Suppressor macrophage treated with lipopolysaccharide for 1 hour (primary cell): ENCODE measurements at places on chromosomes 13 and 19.
A peak's percentile ranks its signal among the peaks of the same experiment; 100 is the strongest.

- no peak for DNase-seq
These were observed 41.7 kb upstream of the EEF1AKMT1 start for GRCh38 chr13:20815464-20815863.

DNA sequence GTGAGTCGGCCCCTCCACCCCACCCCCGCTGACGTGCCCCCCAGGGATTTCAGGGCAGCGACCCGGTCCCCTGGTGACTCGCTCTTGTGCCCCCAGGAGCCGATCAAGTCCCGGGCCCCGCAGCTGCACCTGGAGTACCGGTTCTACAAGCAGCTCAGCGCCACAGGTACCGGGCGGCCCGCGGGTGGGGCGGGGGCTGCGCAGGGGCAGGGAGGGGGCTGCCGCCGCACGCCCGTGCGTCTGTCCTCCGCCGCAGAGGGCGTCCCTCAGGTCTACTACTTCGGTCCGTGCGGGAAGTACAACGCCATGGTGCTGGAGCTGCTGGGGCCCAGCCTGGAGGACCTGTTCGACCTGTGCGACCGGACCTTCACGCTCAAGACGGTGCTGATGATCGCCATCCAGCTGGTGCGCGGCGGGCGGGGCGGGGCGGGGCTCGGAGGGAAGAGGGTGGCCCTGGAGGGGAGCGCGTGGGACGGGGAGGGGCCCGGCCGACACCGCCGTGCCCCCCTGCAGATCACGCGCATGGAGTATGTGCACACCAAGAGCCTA lies 37.1 kb downstream of the BTBD2 start:
- no peak for DNase-seq

GRCh38 chr13:28753208-28753892 lies 34.6 kb upstream of the SLC46A3 start:
- peak; percentile 81 for DNase-seq

- DNase-seq = peak; percentile 81
These were observed 121.7 kb downstream of the FNDC3A start for GRCh38 chr13:49097374-49097773.

- DNase-seq = no peak
These were observed 7.1 kb upstream of the TOMM40 start for GRCh38 chr19:44883922-44884321.

DNA sequence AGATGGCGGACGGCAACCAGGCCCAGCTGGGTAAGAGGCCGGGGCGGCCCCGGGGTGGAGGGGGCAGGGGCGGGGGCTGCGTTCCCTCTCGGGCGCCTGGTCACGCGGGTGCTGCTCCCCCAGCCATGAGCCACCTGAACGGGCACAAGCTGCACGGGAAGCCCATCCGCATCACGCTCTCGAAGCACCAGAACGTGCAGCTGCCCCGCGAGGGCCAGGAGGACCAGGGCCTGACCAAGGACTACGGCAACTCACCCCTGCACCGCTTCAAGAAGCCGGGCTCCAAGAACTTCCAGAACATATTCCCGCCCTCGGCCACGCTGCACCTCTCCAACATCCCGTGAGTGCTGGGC lies 11.1 kb downstream of the PTBP1 start:
- no peak for DNase-seq

- peak; percentile 78 for DNase-seq
These were observed 103.5 kb upstream of the SPRY2 start for GRCh38 chr13:80444240-80445015.

DNA sequence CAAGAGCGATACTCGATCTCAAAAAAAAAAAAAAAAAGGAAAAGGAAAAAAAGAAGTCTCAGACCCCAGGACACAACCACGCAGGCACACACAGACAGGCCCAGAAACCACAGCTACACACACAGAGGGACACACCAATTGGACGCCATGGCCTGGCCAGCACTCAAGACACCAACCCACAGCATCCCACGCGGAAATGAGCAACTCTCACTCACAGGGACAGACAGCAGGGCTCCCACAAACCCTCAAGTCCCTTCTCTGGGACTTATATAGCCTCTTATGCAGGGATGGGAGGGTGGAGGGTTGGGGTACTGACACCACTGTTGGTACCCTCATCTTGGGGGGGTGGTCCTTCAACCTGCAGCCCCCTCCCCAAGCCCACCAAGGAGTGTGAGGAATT lies 5.9 kb downstream of the NOTCH3 start:
- peak; percentile 91 for DNase-seq

DNA sequence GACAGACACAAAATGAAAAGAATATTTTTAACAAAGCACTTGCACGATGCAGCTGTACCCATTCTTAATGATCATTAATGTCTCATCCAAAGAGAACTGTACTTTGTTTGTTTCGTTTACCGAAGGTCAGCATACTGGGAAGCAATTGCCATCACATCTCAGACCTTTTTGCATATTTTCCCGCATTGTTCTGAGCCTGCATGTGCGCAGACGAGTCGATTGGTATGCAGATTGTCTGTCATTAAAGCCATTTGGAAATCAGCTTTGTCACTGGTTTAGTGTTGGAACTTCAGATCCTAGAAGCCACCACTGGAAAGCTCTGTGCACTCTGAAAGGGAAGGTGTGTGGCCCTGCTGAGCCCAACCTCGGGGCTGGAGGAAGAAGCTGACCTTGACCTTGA lies 15.6 kb downstream of the SPACA7 start:
- DNase-seq = no peak
